ENCODE measurements at places on chromosomes 3 and 15.

DNA sequence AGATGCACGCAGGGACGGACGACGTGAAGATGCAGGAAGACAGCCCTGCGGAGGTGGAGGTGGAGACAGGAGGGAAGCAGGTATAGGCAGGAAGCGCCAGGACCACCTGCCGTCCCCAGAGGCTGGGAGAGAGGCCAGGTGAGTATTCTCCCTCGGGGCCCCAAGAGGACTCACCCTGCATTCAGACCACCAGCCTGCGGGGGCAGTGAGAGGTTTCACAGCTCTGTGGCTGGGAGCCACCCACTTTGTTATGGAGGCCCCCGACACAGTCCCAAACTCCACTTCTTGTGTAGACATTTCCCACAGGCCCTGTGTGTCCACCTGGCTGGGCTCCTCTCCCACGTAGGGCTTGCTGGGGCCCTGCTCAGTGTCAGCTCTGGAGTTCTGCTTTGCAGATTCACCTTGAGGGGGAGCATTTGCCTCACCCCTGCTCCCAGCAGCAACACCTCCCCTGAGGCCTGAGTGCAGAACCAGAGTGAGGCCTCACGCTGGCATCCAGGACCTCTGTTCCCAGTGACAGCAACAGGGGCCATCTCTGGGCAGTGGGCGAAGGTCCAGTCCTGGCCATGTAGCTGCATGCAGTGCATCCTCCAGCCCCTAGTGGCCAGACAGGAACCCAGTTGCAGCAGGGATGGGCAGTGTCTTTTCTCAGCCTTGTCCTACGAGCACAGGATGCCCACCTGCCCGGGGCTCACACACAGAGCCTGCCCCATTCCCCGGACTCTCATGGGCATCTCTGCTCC lies 119.4 kb upstream of the IQSEC1 start:
- DNase-seq = no peak

- no peak for DNase-seq
Measured at GRCh38 chr3:101383656-101384055, 63.3 kb upstream of the IMPG2 start.

DNA sequence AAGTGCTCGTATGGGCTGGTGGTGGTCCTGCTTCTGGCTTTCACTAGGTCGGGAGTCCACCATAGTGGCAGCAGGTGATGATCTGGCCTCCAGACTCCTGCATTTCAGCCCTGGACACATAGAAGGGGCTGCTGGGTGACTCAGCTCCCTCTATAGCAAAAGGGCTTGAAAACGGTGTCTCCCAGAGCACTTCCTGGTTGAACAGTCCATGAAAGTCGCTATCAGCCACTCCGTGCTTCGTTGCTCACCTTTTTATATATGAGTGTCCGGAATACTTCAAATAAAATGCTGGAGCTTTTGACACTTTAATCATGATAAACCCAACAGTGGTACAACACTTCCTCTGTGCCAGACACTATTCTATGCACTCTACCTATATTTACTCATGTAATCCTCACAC lies 213.2 kb downstream of the PDZRN3 start:
- no peak for DNase-seq

DNA sequence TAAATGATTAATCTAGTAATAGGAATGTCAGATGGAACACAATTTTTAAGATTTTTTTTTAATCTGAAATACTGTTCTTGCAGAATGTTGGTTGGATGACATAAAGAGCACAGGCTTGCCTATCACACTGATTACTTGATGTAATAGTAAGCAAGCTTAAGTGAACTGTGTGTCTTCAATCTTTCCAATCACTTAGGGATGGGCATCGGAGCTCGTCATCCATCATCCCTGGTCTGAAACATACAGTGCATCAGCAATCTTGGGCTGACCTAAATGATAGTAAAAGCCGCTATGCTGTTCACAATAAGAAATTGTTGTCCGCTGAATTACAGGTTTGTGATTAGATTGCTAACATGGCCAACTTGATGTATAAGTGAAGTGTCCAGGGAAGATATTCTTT lies 195.8 kb downstream of the WDR72 start:
- no peak for DNase-seq

GRCh38 chr3:195517030-195517429 lies 26.1 kb downstream of the PPP1R2 start:
- no peak for DNase-seq

GRCh38 chr3:140505213-140505612 lies 172.7 kb upstream of the TRIM42 start:
- no peak for DNase-seq

GRCh38 chr15:58332676-58333400 lies 99.0 kb upstream of the LIPC start:
- no peak for DNase-seq

DNA sequence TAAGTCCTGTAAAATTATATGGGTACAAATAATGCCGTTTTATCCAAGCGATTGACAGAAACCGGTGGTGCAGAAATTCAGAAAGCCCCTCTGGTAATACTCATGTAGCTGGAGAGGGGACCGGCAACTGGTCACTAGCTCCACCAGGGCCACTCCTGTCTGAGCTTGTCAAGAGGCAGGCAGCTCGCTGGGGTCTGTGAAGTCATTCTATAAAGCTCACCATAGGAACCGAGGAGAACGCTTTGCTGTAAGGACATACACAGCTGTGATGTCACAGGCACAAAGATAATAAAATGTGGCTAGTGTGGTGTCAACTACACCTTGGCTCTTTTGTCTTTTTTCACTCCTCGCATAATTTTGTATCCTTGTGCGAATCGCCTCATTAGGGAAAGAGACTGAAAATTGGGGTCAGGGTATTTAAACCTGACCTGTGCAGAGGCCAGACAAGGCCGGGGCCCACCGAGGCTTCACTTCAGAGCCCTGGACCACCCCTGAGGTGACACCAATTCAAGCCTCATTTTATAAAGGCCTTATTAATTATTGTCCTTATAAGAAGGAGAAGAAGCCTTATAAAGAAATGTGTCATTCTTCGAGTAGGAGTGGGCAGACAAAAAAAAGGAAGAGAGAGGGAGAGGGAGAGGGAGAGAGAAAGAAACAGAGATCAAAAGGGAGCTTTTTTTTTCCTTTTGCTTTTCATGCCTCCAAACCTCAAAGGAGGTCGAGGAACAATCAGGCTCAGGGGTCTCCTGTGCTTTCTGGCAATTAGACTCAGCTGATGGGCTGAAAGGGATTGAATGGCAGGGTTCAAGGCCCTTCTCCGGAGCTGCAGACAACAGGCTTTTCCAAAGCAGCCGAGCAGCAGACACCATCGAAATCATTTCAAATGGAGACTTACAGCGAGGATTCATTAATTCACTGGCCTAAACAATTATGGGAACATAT lies 813.3 kb upstream of the ARRDC4 start:
- no peak for DNase-seq

DNA sequence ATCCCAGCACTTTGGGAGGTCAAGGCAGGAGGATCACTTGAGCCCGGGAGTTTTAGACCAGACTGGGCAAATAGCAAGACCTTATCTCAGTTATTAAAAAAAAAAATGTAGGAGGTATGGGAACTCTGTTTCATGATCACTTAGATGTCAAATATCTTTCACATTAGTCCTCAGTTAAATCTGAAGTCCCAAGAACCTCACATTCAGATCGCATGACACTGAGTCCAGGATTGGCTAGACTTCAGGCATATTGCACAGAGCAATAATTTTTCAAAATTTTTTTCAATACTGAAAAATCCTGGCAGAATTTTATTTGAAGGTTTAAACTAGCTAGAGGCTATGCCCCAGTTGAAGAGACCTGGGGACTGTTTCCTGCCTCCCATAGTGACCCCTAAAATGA lies 56.3 kb upstream of the ZNF148 start:
- DNase-seq = no peak

GRCh38 chr15:90271459-90272166 lies 6.1 kb downstream of the NGRN start:
- DNase-seq = no peak

- no peak for DNase-seq
Measured at GRCh38 chr15:39936187-39936586, 2.3 kb downstream of the EIF2AK4 start.
